Heart right ventricle (tissue), 16 donors: ENCODE measurements at places on chromosomes 2 and 18. TPM values are rescaled to one million over a fixed set of nuclear protein-coding genes. Genes with fewer than 3 reads are reported as not detected.
A peak's percentile ranks its signal among the peaks of the same experiment; 100 is the strongest.

The SH2D6 gene
- not detected for total RNA-seq

DNA sequence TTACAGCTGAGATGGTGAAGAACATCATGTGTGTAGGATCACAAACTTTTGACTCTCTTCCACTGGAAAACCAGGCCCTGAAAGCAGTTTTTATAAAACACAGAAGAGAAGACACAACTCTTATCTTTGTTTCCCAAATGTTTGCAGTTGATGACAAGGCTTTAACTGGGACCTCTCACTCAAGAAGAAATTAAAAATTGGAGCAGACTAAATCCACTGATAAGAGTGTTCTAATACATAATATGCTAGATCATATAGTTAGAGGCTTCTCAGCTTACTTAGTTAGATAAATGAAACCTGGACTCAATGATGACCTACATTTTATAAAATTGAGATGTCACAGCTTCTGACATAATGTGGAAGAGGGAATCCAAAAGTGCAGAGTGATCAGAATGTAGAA lies 158.3 kb upstream of the WDSUB1 start:
- peaks cover 81% of the 10 kb centered on the region for H3K36me3 ChIP-seq
- no peaks in the 10 kb centered on the region for H3K27me3 ChIP-seq
- no peak for DNase-seq
- no peak overlapping the region for H3K27ac ChIP-seq

DNA sequence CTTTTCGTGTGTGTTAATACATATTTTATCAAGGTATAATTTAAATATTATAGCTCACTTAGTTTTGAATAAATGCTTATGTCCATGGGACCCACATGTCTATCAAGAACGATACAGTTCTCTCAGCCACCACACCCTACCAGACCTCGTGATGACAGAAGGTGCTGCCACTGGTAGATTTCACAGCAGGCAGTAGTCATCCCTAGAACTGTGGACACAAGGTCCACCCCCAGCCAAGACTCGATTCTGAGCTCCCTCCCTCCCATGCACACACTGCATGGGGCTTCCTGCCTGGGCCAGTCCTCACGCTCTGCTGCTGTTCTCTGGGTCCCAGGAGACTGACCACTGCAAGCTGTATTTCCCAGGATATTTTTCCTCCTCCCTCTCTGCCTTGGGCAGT lies 26.5 kb upstream of the CREB1 start:
- no peaks in the 10 kb centered on the region for H3K27me3 ChIP-seq
- DNase-seq: peak; percentile 63
- peak overlapping the region; percentile 79 for H3K27ac ChIP-seq
- no peak overlapping the region for H3K4me3 ChIP-seq
- H3K36me3 ChIP-seq: no peaks in the 10 kb centered on the region

GRCh38 chr2:74583504-74583903 lies 29.0 kb downstream of the DOK1 start:
- H3K36me3 ChIP-seq: no peaks in the 10 kb centered on the region
- no peak for DNase-seq
- H3K4me3 ChIP-seq: no peak overlapping the region
- H3K27me3 ChIP-seq: peaks cover 2% of the 10 kb centered on the region

GRCh38 chr2:113863144-113863543 lies 26.7 kb upstream of the ACTR3 start:
- no peaks in the 10 kb centered on the region for H3K27me3 ChIP-seq
- DNase-seq: no peak
- H3K36me3 ChIP-seq: no peaks in the 10 kb centered on the region
